ENCODE measurements at places on chromosomes 5 and 9. TPM values are rescaled to one million over a fixed set of nuclear protein-coding genes. Genes with fewer than 3 reads are reported as not detected.
A peak's percentile ranks its signal among the peaks of the same experiment; 100 is the strongest.

GRCh38 chr5:94391996-94392395 lies 226.4 kb downstream of the KIAA0825 start:
- no peak overlapping the region for H3K4me3 ChIP-seq
- no peaks in the 10 kb centered on the region for H3K4me1 ChIP-seq
- H3K27me3 ChIP-seq = no peaks in the 10 kb centered on the region
- no peaks in the 10 kb centered on the region for H3K36me3 ChIP-seq

DNA sequence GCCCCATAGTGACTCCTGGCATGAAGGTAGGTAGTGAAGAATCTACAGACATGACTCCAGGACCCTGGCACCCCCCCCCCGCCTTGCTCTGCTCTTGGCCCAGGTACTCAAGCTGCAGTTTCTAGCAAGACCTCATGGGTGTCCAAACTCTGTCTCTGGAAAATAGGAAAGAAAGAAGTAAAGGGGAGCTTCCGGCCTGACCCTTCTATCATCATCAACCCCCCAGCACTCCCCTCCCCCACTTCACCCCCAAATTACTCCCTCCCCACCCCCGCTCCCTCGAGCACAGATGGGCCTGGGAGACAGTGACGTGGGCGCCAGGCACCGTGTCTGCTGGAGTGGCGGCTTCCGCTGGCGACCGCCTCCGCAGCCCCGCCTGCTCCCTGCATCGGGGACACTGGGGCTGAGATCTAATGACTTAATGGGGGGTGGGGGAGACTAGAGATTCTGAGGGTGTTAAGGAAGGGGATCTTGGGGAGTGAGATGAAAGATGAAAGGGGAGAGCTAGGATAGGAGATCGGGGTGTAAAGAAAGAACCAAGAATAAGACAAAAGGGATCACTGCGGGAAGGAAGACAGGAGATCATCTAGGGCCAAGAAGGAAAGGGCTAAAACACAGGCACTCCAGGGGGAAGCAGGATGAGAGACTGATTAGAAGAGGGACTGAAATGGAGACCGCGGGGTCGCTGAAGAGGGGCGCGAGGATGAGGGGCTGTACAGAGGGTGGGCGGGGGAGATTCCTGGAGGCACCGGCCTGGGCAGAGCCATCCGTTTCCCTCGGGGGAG lies 1.1 kb upstream of the DNAJB5 start:
- DNase-seq = no peak
- H3K36me3 ChIP-seq = no peaks in the 10 kb centered on the region
- peak overlapping the region; percentile 80 for H3K4me3 ChIP-seq
- H3K27ac ChIP-seq = peak overlapping the region; percentile 60
- H3K27me3 ChIP-seq = peaks cover 3% of the 10 kb centered on the region
- peaks cover 35% of the 10 kb centered on the region for H3K4me1 ChIP-seq

DNA sequence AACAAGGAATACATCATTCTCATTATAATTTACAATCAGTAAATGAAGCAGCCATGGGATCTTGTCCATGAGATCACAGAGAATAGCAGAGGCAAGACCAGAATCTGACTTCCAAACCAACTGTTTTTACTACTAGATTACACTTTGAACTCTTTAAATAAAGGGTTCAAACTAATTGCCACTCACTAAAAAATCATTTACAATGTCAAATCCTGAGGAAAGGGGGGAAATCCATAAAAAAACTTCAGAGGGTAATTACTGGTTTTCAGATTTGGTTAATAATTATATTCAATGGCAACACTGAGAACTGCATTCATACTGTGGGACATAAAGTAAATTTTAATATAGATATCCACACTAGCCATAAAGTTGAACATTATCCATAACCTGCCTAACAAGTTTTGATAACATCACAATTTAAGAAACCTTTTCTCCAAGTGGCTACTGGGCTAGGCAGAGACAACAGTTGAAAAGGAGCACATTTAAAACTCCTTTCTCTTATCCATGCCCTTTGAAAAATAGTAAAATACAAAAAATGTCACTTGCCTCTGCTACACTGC lies 15.9 kb downstream of the PLPP1 start:
- H3K4me1 ChIP-seq = peaks cover 16% of the 10 kb centered on the region
- no peak overlapping the region for H3K27ac ChIP-seq
- H3K36me3 ChIP-seq = peaks cover 7% of the 10 kb centered on the region
- DNase-seq = no peak
- H3K27me3 ChIP-seq = no peaks in the 10 kb centered on the region
- no peak overlapping the region for H3K4me3 ChIP-seq

Gene RASGEF1C
- total RNA-seq = not detected

GRCh38 chr9:106112935-106113334 lies 418.6 kb downstream of the TMEM38B start:
- H3K4me3 ChIP-seq = no peak overlapping the region
- no peaks in the 10 kb centered on the region for H3K36me3 ChIP-seq
- no peaks in the 10 kb centered on the region for H3K4me1 ChIP-seq
- no peak for DNase-seq

- DNase-seq = no peak
- no peaks in the 10 kb centered on the region for H3K4me1 ChIP-seq
- peaks cover 26% of the 10 kb centered on the region for H3K27me3 ChIP-seq
- no peak overlapping the region for H3K27ac ChIP-seq
Observed at GRCh38 chr5:100889165-100889743, 13.8 kb downstream of the ST8SIA4 start.

- H3K27me3 ChIP-seq = peaks cover 60% of the 10 kb centered on the region
- H3K36me3 ChIP-seq = no peaks in the 10 kb centered on the region
- no peak within 1 kb of the TSS for H3K27ac ChIP-seq
- H3K4me1 ChIP-seq = peaks cover 14% of the 10 kb centered on the region
- DNase-seq = peak; percentile 94
Observed at GRCh38 chr9:76905791-76906646, at the start of gene PRUNE2. Gene PRUNE2, minus strand, starts transcription at chr9:76906114. Its CDS starts 151 bp downstream, at chr9:76905963.

Gene PCDHGC4
- 2.8 TPM for total RNA-seq

DNA sequence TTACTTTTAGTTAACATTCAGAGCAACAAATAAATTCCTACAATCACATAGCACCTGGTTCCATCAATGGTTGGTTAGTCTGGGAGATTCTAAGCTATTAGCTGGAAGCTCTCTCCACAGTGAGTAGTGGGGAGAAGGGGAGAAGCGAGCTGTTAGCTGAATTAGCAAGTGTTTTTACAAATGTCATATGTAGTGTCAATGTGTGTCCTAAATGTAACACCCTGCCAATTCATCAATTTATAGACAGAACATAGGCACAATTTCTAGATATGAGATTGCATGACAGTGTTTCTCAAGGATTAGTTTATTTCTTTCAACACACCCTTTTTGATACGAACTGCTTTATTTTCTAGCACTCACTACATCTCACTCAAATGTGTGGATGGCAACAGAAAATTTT lies 349.0 kb downstream of the PDE4D start:
- H3K27ac ChIP-seq = no peak overlapping the region
- no peak for DNase-seq
- H3K4me1 ChIP-seq = peaks cover 19% of the 10 kb centered on the region
- H3K4me3 ChIP-seq = no peak overlapping the region
- H3K36me3 ChIP-seq = no peaks in the 10 kb centered on the region

- H3K27ac ChIP-seq = no peak overlapping the region
- no peaks in the 10 kb centered on the region for H3K4me1 ChIP-seq
- no peaks in the 10 kb centered on the region for H3K27me3 ChIP-seq
- H3K4me3 ChIP-seq = no peak overlapping the region
- DNase-seq = no peak
- peaks cover 55% of the 10 kb centered on the region for H3K36me3 ChIP-seq
Observed at GRCh38 chr9:97675655-97676054, 21.5 kb downstream of the XPA start.

DNA sequence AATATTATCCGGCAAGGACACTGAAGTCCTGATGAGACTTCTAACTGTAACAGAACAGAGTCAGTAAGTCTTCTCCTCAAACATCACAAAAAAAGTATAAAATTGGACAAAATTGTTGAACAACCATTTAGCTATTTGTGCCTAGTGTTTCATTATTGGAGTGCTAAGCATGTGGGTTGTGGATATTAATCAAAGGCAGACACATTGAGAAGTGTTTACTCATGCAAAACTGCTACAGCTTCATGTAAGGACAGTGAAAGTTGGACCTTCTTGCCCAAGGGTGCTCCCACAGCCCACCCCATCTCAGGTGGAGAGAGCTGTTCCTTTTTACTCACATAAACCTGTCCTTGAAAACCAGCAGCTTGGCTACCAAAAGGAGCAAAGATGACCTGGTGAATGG lies 355.1 kb upstream of the DAB2 start:
- no peaks in the 10 kb centered on the region for H3K27me3 ChIP-seq
- DNase-seq = no peak
- H3K27ac ChIP-seq = peak overlapping the region; percentile 40
- peaks cover 50% of the 10 kb centered on the region for H3K4me1 ChIP-seq

- no peak overlapping the region for H3K4me3 ChIP-seq
- no peak for DNase-seq
- no peaks in the 10 kb centered on the region for H3K27me3 ChIP-seq
- no peak overlapping the region for H3K27ac ChIP-seq
- H3K4me1 ChIP-seq = no peaks in the 10 kb centered on the region
- no peaks in the 10 kb centered on the region for H3K36me3 ChIP-seq
Observed at GRCh38 chr9:12212860-12213259, 480.3 kb upstream of the TYRP1 start.

- H3K27me3 ChIP-seq = no peaks in the 10 kb centered on the region
- no peaks in the 10 kb centered on the region for H3K4me1 ChIP-seq
- no peaks in the 10 kb centered on the region for H3K36me3 ChIP-seq
- no peak for DNase-seq
- H3K4me3 ChIP-seq = no peak overlapping the region
Observed at GRCh38 chr5:160799184-160799583, 52.8 kb downstream of the ATP10B start.

Gene SPATA6L
- 1.9 TPM for total RNA-seq

- no peak for DNase-seq
- no peak overlapping the region for H3K4me3 ChIP-seq
- no peak overlapping the region for H3K27ac ChIP-seq
- H3K36me3 ChIP-seq = no peaks in the 10 kb centered on the region
- H3K27me3 ChIP-seq = peaks cover 27% of the 10 kb centered on the region
Observed at GRCh38 chr9:97873425-97873824, 20.4 kb downstream of the FOXE1 start.

GRCh38 chr5:64859881-64860280 lies 91.2 kb downstream of the CWC27 start:
- H3K36me3 ChIP-seq = peaks cover 7% of the 10 kb centered on the region
- H3K4me3 ChIP-seq = no peak overlapping the region
- H3K27ac ChIP-seq = no peak overlapping the region
- H3K4me1 ChIP-seq = peaks cover 7% of the 10 kb centered on the region

Gene SPTAN1
- 355 TPM for total RNA-seq

GRCh38 chr5:73781107-73781768 lies 155.2 kb downstream of the ARHGEF28 start:
- H3K36me3 ChIP-seq = peaks cover 35% of the 10 kb centered on the region
- H3K4me3 ChIP-seq = no peak overlapping the region
- no peaks in the 10 kb centered on the region for H3K4me1 ChIP-seq

GRCh38 chr9:10204276-10204675 lies 408.5 kb downstream of the PTPRD start:
- no peak for DNase-seq
- H3K36me3 ChIP-seq = no peaks in the 10 kb centered on the region
- H3K4me1 ChIP-seq = peaks cover 6% of the 10 kb centered on the region
- no peak overlapping the region for H3K4me3 ChIP-seq
- H3K27me3 ChIP-seq = peaks cover 23% of the 10 kb centered on the region

Gene FGF18
- total RNA-seq = 6.0 TPM

Gene TRIM7
- total RNA-seq = 4.0 TPM

Gene OSMR
- 33.1 TPM for total RNA-seq

GRCh38 chr9:112158656-112159367 lies 16.3 kb downstream of the SUSD1 start:
- no peaks in the 10 kb centered on the region for H3K27me3 ChIP-seq
- DNase-seq = no peak
- H3K4me3 ChIP-seq = no peak overlapping the region
- peaks cover 4% of the 10 kb centered on the region for H3K36me3 ChIP-seq
- H3K4me1 ChIP-seq = peaks cover 20% of the 10 kb centered on the region

- H3K27ac ChIP-seq = no peak overlapping the region
- no peaks in the 10 kb centered on the region for H3K27me3 ChIP-seq
- no peak for DNase-seq
- H3K4me3 ChIP-seq = no peak overlapping the region
- no peaks in the 10 kb centered on the region for H3K36me3 ChIP-seq
Observed at GRCh38 chr5:54702470-54702869, 184.9 kb downstream of the SNX18 start.

GRCh38 chr5:7053125-7053524 lies 339.9 kb downstream of the TENT4A start:
- no peak overlapping the region for H3K27ac ChIP-seq
- no peak for DNase-seq
- H3K4me1 ChIP-seq = no peaks in the 10 kb centered on the region
- H3K27me3 ChIP-seq = no peaks in the 10 kb centered on the region
- H3K36me3 ChIP-seq = no peaks in the 10 kb centered on the region
- H3K4me3 ChIP-seq = no peak overlapping the region

GRCh38 chr5:126831156-126831555 lies 54.2 kb downstream of the LMNB1 start:
- H3K27me3 ChIP-seq = no peaks in the 10 kb centered on the region
- peaks cover 13% of the 10 kb centered on the region for H3K36me3 ChIP-seq
- no peak overlapping the region for H3K4me3 ChIP-seq
- no peak overlapping the region for H3K27ac ChIP-seq

GRCh38 chr9:79329861-79330260 lies 241.9 kb upstream of the TLE4 start:
- peaks cover 13% of the 10 kb centered on the region for H3K4me1 ChIP-seq
- no peaks in the 10 kb centered on the region for H3K36me3 ChIP-seq
- H3K27ac ChIP-seq = no peak overlapping the region
- no peak overlapping the region for H3K4me3 ChIP-seq
- H3K27me3 ChIP-seq = no peaks in the 10 kb centered on the region
- DNase-seq = no peak

Gene TSSK1B
- total RNA-seq = 0.42 TPM

Gene PLCXD3
- not detected for total RNA-seq
